NCI-H1417 treated with DMSO at 0.1 percent for 48 hours (cell line): ENCODE measurements at places on chromosomes 12 and 14.

GRCh38 chr12:18939051-18939450 lies 190.5 kb upstream of the PLEKHA5 start:
- no peak for DNase-seq

DNA sequence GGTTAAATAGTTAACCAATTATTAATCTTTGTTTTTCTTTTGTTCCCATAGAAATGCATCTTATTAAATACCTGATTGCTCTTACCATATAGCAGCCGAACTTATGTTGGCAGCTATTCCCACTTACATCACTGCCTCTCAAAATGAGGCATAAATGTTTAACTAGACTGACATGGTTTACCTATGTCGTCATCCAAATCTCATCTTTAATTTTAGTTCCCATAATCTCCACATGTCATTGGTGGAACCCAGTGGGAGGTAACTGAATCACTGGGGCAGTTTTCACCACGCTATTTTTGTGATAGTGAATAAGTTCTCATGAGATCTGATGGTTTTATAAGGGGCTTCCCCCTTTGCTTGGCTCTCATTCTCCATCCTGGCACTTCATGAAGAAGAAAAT lies 499.2 kb upstream of the ATP2B1 start:
- no peak for DNase-seq

GRCh38 chr14:81331229-81332021 lies 68.7 kb downstream of the STON2 start:
- no peak for DNase-seq

DNA sequence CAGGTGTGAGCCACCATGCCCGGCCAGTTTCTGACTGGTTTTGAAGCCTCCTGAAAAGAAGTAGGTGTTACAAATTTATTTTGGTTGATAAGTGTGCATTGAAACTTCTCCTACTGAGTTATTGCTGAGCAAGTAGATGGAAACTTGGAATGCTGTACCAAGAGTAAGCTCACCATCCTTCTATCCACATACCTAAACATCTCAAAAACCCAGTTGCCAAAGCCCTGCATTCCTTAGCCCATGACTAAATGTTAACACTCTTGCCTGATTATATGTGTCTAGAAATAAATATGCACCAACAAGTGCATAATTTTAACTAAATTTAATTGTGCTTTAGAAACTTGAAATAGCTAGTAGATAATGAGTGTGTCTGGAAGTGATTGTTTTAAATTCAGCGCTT lies 357.8 kb downstream of the DUSP6 start:
- no peak for DNase-seq

DNA sequence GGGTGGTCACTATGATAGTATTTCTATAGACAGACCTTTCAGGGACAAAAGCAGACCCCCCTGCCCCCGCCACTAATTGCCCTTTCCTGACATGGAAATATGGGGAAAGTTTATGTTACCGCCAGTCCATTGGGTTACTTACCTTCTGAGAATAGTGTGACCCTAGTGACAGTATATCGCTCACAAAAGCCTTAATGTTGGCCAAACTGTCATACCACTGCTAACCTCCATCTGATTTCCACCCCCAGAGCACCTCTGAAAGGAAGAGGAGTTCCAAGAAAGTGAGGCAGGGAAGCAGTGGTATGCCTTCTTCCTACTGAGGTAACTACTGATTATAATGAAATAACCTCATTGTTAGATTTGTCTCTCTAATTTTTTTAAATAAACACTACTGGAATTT lies 67.5 kb upstream of the CCDC91 start:
- no peak for DNase-seq

DNA sequence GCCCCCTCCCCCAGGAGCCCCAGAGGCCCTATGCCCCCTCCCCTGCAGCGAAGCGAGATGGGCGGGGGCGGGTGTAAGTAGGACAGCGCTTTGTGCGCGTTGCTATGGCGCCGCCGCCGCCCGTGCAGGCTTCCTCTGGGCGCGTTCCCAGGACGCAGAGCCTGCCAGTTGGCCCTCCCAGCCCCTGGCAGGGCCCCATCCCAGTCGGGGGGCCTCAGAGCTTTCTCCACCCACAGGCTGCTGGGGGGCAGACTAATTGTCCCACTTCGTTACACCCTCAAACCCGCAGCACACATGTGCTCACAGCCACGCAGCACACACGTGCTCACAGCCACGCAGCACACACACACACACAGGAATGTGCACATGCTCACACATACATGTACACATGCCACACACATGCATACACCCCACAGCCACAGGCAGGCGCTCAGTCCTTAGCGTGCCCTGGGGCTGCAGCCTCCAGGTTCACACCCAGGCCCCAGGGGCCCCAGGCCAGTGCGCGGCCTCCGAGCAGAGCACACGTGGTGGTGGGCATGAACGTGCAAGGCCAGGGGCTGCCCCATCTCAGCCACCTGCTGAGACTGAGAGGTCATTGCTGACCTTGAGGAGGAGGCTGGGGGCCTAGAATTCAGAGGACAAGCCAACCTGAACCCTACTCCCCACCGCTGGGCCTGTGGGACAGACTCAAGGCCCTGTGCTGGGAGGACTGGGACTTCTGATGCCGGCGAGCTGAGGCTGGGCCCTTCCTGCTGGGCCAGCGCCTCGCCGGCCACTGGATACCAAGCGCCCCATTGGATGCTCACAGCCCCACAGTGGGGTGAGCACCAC lies 15.6 kb downstream of the TRMT61A start:
- no peak for DNase-seq

- no peak for DNase-seq
These were observed 80.9 kb downstream of the PTPRB start for GRCh38 chr12:70556179-70556869.

- no peak for DNase-seq
These were observed 40.2 kb upstream of the CCDC196 start for GRCh38 chr14:66445936-66446335.

DNA sequence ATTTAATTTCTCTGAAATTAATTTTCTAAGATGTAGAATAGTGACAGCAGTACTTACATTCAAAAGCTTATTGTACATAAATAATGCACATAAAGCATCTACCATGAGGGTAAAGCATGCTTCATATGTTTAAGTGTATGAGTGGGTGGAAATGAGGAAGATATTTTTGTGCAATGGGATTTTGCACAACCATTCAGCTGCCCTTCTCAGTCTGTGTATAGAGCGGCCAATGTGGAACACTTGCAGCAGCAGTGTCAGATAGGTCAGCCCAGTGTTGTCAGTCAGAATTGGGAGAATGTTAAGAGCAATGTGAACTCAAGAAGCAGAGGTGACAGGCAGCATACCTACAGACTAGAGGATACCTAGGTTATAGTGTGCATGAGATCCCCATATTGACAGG lies 72.5 kb upstream of the ATP2B1 start:
- no peak for DNase-seq

GRCh38 chr12:124030008-124030407 lies 57.0 kb downstream of the ZNF664 start:
- DNase-seq: no peak

- DNase-seq: no peak
These were observed 9.5 kb upstream of the CRADD start for GRCh38 chr12:93667672-93668071.

DNA sequence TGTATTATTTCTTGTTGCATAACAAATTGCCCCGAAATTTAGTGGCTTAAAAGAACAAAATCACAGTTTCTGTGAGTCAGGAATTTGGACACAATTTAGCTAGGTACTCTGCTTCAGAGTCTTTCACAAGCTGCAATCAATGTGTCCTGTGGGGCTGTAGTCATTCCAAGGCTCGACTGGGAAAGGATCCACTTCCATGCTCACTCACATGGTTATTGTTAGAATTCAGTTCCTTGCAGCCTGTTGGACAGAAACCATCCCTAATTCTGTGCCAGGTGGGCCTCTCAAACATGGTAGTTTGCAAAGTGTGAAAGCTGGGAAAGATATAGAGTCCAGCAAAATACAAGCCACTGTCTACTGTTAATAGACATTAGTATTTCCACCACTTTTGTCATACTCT lies 59.7 kb upstream of the ARID2 start:
- no peak for DNase-seq

DNA sequence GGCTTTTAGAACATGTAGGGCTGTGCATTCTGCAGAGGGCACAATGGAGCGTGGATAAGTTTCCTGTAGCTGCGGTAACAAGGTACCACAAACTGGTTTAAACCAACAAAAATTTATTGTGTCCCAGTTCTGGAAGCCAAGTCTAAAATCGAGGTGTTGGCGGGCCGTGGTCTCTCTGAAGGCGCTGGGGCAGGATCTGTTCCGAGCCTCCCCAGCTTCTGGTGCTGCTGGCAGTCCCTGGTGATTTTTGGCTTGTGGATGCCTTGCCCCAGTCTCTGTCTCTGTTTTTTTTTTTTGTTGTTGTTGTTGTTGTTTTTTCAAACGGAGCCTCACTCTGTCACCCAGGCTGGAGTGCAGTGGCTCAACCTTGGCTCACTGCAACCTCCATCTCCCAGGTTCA lies 77.5 kb downstream of the ACACB start:
- no peak for DNase-seq

DNA sequence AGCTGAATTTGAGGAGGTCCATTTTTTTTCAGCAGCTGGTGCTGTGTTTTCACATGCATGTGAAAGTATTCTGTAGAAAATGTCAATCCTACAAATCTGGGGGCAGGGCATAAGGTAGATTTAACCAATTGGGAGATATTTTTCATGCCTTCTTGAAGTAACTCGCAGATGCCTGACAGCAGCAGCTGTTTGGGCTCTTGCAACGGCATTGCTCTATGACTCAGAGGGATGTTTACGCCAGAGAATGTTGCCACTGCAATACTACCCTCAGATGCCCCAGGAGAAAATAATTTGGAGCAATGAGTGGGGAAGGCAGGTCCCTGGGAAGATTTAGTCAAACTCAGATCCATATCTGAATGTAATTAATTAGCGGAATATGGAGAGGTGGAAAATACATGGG lies 42.5 kb upstream of the MYBPC1 start:
- no peak for DNase-seq

- DNase-seq: no peak
These were observed 26.4 kb downstream of the FAM222A start for GRCh38 chr12:109739747-109740693.

DNA sequence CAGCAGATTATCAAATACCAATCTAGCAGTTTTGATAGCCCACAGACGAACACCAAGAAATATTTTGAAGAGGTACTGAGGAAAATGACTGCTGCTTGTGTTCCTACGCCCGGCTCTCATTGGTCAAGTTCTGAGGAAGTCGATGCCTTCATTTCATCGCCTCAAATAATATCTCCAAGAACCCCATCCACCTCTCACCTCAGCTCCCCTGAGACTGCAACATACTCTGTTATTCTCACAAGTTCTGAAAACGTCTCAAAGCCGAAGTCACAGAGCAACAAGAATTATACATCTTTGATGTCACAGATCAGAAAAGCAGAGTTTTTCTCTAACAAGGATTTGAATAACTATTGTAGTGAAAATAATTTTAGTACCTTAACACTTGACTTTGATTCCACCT lies 55.5 kb upstream of the BCAT1 start:
- DNase-seq: no peak

DNA sequence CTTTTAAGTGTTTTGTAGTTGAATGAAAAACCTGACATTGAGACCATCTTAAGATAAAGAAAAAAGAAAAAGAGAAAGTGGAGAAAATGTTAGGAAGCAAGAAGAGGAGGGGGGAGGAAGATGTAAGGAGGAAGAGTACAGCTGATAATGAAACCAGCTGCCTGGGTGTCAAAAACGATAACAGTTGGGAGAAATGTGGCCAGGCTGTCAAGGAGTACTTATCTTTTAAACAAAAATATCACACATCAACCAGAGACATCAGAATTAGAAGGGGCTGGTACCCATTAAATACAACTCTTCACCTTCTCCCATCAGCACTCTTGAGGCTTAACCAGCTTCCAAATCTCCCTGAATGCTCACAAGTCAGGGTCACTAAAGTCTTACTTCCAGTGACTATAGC lies 4.5 kb downstream of the SLC11A2 start:
- DNase-seq: no peak

- no peak for DNase-seq
These were observed 62.9 kb downstream of the MARK3 start for GRCh38 chr14:103448097-103448496.

DNA sequence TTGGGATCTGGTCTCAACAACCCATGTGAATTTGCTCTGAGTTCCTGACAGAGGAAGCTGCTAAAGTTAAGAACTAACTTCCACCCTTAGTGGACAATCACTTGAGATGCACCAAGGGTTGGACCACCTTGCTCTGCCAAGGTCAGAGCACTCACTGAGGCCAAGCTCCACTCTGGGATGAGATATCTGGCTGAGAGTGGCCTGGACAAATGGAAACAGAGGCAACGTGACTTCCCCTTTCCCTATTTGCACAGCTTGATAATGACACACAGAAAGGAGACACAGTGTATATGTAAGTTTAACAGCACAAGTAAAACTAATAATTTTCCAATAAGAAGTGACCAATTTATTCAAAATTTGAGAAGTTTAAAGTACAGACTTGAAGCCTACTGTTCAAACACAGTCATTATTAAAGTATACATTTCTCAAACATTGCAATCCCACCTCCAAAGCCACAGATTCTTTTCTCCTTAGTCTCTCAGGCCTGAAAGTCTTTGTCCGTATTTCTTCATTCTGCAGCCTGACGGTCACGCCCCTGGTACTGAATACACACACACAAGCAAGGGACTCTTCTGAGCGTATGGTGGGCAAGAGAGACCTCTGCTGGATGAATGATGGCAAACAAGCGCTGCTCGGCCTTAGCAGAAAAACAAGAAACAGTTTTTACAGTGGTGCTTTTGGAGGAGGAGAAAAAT lies 28.6 kb downstream of the TMEM30B start:
- peak; percentile 47 for DNase-seq

- DNase-seq: no peak
These were observed 26.3 kb downstream of the CMA1 start for GRCh38 chr14:24481622-24482324.

GRCh38 chr14:56394826-56395530 lies 184.6 kb upstream of the TMEM260 start:
- no peak for DNase-seq

- DNase-seq: peak; percentile 39
These were observed 16.9 kb upstream of the PPP4R4 start for GRCh38 chr14:94157197-94157596.

DNA sequence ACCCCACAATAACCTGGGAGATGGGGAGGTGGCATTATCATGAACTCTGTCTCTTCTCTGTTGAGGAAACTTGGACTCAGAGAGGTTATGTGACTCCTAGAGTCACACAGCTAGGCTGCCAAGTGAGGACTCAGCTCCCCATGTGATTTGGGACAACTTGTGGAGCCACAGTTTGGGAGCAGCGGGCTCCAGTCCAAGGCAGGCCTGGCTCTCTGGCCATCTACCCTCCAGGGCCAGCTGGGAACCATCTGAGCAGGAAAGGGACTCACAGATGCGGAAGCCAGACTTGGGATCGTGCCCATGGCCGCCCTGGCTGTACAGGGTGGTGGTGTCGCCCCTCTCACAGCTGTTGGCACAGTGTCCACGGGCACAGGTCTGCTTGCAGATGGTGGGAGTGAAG lies 59.1 kb downstream of the ISCA2 start:
- no peak for DNase-seq

GRCh38 chr14:64421166-64421565 lies 33.0 kb downstream of the MTHFD1 start:
- no peak for DNase-seq

DNA sequence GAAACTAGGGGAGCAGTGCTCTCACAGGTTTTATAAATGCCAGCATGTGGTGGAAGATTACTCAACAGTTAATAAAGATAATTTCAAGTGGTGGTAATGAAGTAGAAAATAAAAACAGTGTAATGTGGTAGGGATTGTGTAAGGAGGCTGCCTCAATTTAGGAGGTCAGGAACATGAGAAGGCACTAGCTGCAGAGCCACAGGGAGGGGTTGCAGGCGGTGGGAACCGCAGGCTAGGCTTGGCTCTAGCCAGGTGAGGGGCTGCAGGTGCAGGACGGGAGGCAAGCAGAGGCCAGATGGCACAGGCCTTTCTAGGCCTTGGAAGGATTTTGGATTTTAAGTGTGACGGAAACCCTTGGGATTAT lies 768 bp downstream of the METTL25 start:
- no peak for DNase-seq
